Stimulated activated CD8-positive, alpha-beta memory T cell treated with anti-CD3 and anti-CD28 coated beads, Interleukin-7, amount 100 ng/mL, for 48 hours (primary cell): ENCODE measurements at places on chromosomes 3 and 15.

DNA sequence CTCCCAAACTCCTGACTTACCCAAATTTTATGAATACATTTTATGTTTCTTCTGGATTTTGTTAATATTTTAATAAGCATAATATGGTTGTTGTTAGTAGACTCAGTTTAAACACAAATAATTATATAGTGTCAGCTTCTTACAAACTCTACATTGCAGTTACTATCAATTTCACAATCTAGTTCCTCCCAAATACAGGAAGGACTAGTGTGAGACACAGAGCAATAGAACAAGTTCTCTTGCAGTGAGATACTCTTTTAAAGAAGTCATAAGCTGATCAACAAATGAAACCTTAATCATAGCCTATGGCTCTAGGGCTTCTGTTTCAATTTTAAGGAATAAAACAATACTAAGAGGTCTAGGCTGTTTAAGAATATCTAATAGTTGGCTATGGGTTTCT, 86.1 kb downstream of the SAMMSON start:
- DNase-seq = no peak

- no peak for DNase-seq
These were observed 730.2 kb downstream of the TUSC7 start for GRCh38 chr3:117439812-117440211.

DNA sequence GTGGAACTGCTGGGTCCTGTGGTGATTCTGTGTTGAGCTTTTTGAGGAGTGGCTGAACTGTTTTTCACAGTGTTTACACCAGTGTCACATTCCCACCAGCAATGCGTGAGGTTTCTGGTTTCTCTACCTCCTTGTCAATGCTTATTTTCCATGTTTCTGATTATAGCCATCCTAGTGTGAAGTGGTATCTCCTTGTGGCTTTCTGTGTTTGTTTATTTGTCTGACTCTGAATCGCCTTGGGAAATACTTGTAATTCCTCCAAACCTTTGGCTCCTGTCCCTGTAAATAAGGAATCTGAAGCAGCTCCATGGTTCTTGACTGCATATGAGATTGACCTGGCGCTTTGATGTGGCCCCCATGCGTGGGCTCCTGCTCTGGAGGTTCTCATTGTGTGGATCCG, 20.6 kb downstream of the FAN1 start:
- no peak for DNase-seq

DNA sequence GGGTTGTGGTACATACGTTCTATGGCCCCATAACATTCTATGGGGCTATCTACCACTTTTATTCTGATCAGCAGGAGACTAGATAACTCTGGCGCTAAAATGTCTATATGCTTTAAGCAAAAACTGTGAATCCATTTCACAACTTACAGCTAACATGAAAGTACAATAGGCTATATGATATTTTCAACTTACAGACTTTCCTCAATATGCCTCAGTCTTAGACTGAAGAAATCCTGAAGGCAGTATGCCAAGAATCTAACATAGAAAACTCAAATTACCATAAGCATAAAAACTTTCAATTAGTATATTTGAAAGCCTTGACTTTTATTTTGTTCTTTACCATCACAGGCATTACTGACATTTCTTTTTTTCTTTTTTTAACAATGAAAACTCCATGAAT, 81.4 kb downstream of the CBLB start:
- no peak for DNase-seq

DNA sequence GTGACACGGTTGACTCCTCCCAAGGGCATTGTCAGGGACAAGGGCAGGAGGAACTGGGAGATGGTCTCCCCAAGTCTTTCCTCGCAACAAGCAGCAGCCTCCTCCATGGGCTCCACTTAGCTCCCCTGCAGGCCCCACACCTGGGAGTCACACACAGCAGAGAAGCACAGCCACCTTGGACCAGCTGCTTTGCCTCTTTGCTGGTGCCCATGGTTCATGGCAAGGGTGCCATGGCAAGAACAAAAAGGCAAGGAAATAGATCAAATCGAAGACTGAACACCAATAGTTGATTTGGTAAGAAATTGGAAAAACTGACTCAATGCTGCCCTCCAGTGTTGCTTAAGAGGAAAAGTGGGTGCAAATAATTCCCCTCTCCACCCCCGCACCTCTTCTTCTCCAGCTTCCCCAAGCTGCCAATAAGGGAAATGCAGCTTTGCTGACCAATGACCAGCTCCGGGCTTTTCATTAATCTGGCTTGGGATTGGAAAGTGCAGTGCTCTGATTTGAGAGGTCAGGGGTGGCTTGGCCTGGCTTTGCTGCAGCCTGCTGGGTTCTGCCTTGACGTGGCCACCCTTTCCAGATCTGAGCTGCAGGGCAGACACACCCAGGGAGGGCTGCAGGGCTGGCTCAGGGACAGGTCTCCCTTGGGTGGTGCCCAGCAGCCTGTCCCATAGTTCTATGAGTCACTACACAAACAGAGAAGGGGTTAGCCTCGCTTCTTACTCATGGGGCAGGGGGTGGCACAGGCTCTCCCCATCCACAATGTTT, 162.0 kb downstream of the KLF13 start:
- DNase-seq = no peak

DNA sequence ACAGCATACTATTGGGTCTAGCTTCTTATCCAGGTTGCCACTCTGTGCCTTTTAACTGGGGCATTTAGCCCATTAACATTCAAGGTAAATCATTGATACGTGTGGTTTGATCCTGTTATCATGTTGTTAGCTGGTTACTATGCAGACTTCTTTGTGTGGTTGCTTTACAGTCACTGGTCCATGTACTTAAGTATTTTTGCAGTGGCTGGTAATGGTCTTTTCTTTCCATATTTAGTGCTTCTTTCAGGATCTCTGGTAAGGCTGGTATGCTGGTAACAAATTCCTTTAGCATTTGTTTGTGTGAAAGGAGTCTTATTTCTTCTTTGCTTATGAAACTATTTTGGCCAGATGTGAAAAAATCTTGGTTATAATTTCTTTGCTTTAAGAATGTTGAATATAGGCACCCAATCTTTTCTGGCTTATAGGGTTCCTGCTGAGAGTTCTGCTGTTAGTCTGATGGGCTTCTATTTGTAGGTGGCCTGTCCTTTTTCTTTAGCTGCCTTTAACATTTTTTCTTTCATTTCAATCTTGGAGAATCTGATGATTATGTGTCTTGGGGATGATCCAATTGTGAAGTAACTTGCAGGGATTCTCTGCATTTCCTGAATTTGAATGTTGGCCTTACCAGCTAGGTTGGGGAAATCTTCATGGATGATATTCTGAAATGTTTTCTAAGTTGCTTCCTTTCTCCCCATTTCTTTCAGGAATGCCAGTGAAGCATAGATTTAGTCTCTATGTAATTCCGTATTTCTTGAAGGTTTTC, 39.3 kb downstream of the CCR1 start:
- no peak for DNase-seq

DNA sequence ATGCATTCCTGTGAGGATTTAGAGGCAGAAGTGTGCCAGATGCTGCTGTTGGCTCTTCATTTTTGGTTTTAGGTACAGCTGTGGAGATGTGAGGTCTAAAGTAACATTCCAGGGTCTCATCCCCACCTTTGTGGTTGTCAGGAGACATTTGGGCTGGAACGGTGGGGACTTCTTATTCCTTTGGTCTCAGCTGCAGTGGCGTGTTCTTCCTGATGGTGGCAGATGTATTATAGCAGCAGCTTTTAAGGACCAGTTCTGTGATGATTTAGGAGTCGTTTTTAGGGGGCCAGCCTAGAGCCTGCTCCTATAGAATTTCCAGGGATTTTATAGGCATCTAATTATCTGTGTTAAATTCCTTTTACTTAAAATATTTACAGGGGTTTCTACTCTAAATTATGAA, 221.0 kb upstream of the EOMES start:
- DNase-seq = no peak

DNA sequence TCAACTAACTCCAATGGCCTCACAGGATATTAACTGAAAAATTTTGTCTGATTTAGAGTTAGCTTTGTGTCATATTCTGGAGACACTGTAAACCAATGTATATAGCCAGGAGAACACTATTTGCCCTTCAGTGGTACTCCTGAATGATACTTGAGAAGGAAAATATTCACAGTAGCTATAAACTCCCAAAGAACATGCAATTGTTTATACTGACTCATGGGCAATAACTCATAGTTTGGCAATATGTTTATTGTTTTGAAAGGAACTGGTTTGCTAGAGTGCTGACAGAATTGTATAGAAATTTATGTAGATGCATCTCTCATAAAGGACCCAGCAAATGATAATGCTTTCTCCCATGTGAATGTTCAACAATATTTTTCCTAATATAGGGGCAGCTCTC, 537.6 kb downstream of the PLOD2 start:
- no peak for DNase-seq

- no peak for DNase-seq
These were observed 44.4 kb upstream of the SPRED1 start for GRCh38 chr15:38208206-38208605.

- DNase-seq = no peak
These were observed 54.9 kb downstream of the KIF9 start for GRCh38 chr3:47227678-47228077.

- no peak for DNase-seq
These were observed 491.7 kb upstream of the RASGRP1 start for GRCh38 chr15:39056357-39056756.

- DNase-seq = no peak
These were observed 416.1 kb downstream of the ERC2 start for GRCh38 chr3:56052188-56052587.

- DNase-seq = peak; percentile 65
These were observed 154.0 kb upstream of the THBS1 start for GRCh38 chr15:39426552-39427532.

DNA sequence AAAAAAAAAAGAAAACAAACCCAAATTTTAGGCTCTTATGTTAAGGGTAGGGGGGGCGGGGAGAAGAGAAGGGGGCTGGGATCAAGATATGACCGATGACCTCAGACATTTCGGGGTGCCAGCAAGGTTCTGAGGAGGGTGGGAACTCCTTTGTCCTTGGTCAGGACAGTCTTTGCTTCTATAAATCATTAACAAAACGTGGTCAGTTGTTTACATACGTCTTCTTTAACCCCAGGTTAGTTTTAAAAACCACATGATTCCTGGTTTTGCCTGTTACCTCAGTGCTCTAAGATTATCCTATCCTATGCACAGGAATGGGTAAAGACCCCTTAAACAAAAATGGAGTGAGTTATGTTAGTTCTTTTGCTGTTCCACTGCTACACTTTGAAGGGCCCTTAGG, 285.5 kb downstream of the GABRG3 start:
- no peak for DNase-seq

- DNase-seq = no peak
These were observed 531 bp upstream of the BLOC1S6 start for GRCh38 chr15:45586601-45587094.

- DNase-seq = no peak
These were observed 36.2 kb upstream of the ARID3B start for GRCh38 chr15:74504836-74505235.

DNA sequence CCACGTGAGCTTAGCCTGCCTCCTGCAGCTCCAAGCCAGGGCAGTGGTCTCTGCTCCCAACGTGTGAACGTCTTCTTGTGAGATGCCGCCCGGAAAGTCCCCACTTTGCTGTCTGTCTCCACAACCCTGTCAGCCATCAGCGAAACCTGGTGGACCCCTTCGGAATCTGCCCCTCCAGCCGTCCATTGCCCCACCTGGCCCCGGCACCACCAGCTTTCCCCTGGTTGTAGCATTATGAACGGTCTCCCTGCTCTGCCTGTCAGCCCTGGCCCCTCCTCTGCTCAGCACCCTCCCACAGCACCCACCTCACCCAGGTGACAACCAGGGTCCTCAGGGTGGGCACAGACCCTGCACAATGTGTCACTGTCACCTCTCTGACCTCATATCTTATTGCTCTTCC, 71.1 kb downstream of the HMCES start:
- DNase-seq = no peak

DNA sequence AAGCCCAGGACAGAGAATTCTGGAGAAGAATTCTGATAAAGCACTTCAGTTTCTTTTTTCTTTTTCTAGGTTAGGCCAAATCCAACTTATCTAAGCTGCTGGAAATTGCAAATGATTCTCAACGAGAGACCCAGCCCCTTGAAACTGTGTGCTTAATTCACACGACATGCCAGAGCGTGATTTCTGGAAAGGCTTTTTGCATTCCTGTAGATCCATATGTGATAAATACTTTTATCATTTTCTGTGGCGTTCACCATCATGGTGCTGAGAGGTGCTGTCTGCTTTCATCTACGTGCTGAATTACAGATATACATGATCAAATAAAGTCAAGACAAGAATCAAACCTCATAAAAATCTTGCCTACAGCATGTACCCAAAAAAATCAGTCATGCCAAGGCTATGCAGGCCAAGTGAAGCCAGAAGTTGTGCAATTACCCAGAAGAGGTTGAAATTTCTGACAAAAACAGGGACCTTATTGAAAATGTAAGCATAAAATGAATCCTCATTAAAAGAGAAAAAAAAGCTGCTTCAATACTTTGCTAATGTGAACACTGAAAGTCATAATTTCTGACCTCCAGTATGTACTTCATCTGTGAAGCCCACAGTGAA, 10.8 kb upstream of the MEF2A start:
- DNase-seq = no peak

DNA sequence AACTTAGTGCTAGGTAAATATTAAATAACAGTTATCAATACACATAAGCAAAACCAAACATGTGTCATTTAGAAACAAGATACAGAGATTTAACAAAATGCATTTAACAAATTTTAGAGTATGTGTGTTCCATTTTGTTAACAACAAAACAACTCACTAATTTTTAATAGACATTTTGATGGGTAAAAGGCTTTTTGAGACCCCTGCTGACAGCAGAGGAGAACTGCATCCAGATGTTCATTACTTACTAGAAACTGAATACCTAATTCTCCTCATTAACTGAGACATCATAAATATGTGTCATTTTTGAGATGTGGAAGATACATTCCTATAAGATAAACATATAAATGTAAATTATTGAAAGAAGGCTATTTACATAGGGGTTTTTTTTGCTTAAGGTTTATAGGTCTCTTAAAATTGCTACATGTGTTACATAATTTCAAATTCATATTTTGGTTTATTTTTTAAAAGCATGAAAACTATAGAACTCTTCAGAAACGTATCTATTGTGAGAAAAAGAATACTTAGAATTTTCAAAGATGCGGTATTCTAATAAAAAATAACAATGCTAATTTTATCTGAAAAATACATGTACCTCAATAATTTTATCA, 1009.8 kb downstream of the TUSC7 start:
- no peak for DNase-seq

DNA sequence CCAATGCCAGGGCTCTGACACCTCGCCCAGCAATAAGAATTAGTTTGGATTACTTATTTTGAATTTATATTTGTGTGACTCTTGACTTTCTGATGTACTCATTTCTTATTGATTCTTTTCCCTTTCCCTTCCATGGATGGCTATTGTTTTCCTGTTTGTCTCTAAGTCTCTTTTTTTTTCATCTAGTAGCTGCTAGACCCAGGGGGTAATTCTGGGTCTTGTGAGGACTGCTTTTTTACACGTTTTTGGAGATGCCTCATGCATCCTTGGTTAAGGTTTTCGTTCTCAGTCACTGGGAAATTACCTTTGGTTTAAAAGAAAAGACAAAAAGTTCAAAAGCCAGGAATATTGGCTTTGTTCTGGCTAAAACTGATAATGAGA, 70.2 kb upstream of the STRIT1 start:
- no peak for DNase-seq

GRCh38 chr3:23198801-23199200, 4.3 kb upstream of the UBE2E2 start:
- no peak for DNase-seq
